Type B pancreatic cell (in vitro differentiated cells): ENCODE measurements at places on chromosomes 4 and X. TPM values are rescaled to one million over a fixed set of nuclear protein-coding genes. Genes with fewer than 3 reads are reported as not detected.
A peak's percentile ranks its signal among the peaks of the same experiment; 100 is the strongest.

DNA sequence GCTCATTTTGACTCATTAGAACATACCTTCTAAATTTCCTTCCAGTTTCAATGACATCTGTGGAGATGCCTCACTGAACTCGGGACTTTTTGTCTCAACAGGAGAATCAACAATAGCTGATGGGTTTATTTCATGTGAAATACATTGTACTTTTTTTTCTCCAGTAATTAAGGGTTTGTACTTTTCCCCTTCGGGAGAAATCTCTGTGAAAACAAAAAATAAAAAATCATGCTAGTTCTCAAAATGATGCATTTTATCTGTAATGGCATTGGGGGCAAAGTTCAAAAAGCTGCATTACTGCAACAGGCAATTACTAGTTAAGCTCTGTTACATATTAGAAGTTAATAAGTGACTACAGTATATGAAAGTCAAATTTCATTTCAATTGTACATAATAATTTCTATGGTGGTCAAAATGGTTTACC, 167.3 kb upstream of the SH3RF1 start:
- H3K4me1 ChIP-seq = peaks cover 21% of the 10 kb centered on the region
- no peak overlapping the region for H3K27ac ChIP-seq
- H3K4me3 ChIP-seq = no peak overlapping the region
- DNase-seq = no peak
- H3K27me3 ChIP-seq = no peaks in the 10 kb centered on the region

- H3K27ac ChIP-seq = no peak overlapping the region
- DNase-seq = no peak
- no peak overlapping the region for H3K4me3 ChIP-seq
- no peaks in the 10 kb centered on the region for H3K27me3 ChIP-seq
These were observed 73.0 kb downstream of the LUZP4 start for GRCh38 chrX:115362334-115363095.

The ARL9 gene
- 0.74 and 1.1 TPM in 2 replicates for total RNA-seq

GRCh38 chrX:96538104-96538725, 146.4 kb upstream of the DIAPH2 start:
- peak overlapping the region; percentile 41 for H3K27ac ChIP-seq
- DNase-seq = no peak
- no peaks in the 10 kb centered on the region for H3K36me3 ChIP-seq
- no peaks in the 10 kb centered on the region for H3K27me3 ChIP-seq

The PARM1 gene
- total RNA-seq = 17.9 and 22.4 TPM in 2 replicates

DNA sequence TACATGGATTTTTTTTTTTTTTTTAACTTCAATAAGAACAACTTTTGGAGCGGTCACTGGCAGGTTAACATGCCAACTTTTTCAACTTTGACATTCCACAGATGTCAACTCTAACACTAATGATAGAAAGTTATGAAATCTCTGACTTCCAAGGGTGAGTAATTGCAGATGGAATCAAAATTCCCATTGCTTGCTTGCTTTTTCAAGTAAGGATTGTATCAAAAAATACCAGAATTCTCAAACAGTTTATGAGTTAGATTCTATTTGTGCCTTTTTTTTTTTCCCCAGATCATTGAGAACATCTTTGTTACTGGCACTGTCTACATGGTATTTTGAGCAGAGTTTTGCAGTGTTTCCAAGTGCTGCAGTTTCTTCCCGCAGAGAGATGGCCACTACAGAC, 50.3 kb upstream of the OTUD4 start:
- no peak overlapping the region for H3K27ac ChIP-seq
- no peaks in the 10 kb centered on the region for H3K4me1 ChIP-seq
- no peak for DNase-seq

The NLRP2B gene
- total RNA-seq = not detected in 2 replicates

The CASP6 gene
- 41.9 and 49.9 TPM in 2 replicates for total RNA-seq

GRCh38 chr4:122992057-122992456, 69.7 kb upstream of the NUDT6 start:
- H3K4me3 ChIP-seq = no peak overlapping the region
- no peaks in the 10 kb centered on the region for H3K4me1 ChIP-seq
- peaks cover 25% of the 10 kb centered on the region for H3K36me3 ChIP-seq
- DNase-seq = no peak

DNA sequence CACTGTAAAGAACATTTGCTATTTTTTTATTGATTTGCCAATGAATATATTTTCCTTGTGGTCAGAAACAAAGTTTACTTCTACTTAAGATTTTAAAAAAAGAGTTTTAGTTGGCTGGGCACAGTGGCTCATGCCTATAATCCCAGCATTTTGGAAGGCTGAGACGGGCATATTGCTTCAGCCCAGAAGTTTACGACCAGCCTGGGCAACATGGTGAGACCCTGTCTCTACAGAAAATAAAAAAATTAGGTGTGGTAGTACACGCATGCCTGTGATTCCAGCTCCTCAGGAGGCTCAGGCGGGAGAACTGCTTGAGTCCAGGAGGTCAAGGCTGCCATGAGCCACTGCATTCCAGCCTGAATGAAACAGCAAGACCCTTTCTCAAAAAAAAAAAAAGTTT, 36.8 kb downstream of the LRP2BP start:
- no peaks in the 10 kb centered on the region for H3K4me1 ChIP-seq
- no peak overlapping the region for H3K4me3 ChIP-seq
- no peak overlapping the region for H3K27ac ChIP-seq

- no peak overlapping the region for H3K4me3 ChIP-seq
- no peaks in the 10 kb centered on the region for H3K36me3 ChIP-seq
These were observed 291.5 kb upstream of the BOD1L1 start for GRCh38 chr4:13918991-13919441.

The CXCL11 gene
- total RNA-seq = not detected in 2 replicates

- H3K4me3 ChIP-seq = no peak overlapping the region
- no peaks in the 10 kb centered on the region for H3K27me3 ChIP-seq
- no peak for DNase-seq
- no peaks in the 10 kb centered on the region for H3K4me1 ChIP-seq
- no peak overlapping the region for H3K27ac ChIP-seq
These were observed 5.1 kb upstream of the SLC10A3 start for GRCh38 chrX:154495472-154495922.

GRCh38 chr4:184064877-184065276, 152.8 kb downstream of the ENPP6 start:
- H3K27me3 ChIP-seq = no peaks in the 10 kb centered on the region
- no peak for DNase-seq
- no peak overlapping the region for H3K4me3 ChIP-seq
- H3K27ac ChIP-seq = no peak overlapping the region
- H3K36me3 ChIP-seq = no peaks in the 10 kb centered on the region

The HPGD gene
- total RNA-seq = 16.5 and 32.0 TPM in 2 replicates

DNA sequence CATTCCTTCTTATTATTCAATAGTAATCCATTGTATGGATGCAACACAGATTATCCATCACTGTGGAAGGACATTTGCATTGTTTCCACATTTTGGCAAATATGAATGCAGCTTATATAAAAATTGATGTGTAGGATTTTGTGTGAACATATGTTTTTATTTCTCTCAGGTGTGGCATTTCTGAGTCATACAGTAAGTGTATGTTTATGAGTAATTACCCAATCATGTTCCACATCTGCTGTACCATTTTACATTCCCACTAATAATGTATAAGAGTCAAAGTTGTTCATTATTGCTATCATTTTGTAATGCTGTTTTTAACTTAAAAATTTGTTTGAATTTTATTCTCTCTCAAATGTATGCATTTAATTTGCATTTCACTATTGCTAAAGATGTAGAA, 25.5 kb downstream of the MAGEA4 start:
- no peak overlapping the region for H3K27ac ChIP-seq
- no peaks in the 10 kb centered on the region for H3K4me1 ChIP-seq
- H3K27me3 ChIP-seq = no peaks in the 10 kb centered on the region
- no peak for DNase-seq
- no peaks in the 10 kb centered on the region for H3K36me3 ChIP-seq
- H3K4me3 ChIP-seq = no peak overlapping the region

- peaks cover 10% of the 10 kb centered on the region for H3K4me1 ChIP-seq
- DNase-seq = no peak
- peak overlapping the region; percentile 58 for H3K27ac ChIP-seq
These were observed 32.8 kb downstream of the ABCE1 start for GRCh38 chr4:145130788-145131399.

GRCh38 chrX:31298916-31299315, 227.1 kb upstream of the FTHL17 start:
- H3K27me3 ChIP-seq = no peaks in the 10 kb centered on the region
- DNase-seq = no peak
- H3K4me3 ChIP-seq = no peak overlapping the region

- no peak overlapping the region for H3K4me3 ChIP-seq
- H3K4me1 ChIP-seq = no peaks in the 10 kb centered on the region
- H3K36me3 ChIP-seq = no peaks in the 10 kb centered on the region
These were observed 555.4 kb downstream of the STPG2 start for GRCh38 chr4:97587912-97588311.

The CTBP1 gene
- 147 and 165 TPM in 2 replicates for total RNA-seq

DNA sequence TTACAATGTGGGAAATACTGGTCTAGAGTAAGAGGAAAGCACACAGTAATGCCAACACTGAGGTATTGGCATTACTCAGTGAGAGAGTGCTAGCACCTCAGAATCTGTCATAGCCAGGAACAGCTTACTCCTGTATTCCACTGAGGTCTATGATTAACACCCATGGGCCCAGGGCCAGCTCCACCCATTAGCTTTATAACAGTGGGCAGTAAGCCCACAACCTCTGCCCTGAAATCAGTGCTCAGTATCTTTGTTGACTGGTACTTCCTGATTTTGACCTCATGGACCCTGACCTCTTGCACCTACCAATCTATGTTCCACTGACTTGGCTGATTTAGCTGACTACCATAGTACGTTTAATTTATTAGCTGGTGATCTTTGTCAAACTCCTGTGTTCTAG, 56.1 kb downstream of the LANCL3 start:
- H3K27me3 ChIP-seq = no peaks in the 10 kb centered on the region
- H3K4me3 ChIP-seq = no peak overlapping the region
- no peaks in the 10 kb centered on the region for H3K36me3 ChIP-seq
- no peak overlapping the region for H3K27ac ChIP-seq
- no peaks in the 10 kb centered on the region for H3K4me1 ChIP-seq
- no peak for DNase-seq

The SLC26A1 gene
- 2.8 and 3.8 TPM in 2 replicates for total RNA-seq

The SPATA18 gene
- 17.0 and 40.4 TPM in 2 replicates for total RNA-seq

DNA sequence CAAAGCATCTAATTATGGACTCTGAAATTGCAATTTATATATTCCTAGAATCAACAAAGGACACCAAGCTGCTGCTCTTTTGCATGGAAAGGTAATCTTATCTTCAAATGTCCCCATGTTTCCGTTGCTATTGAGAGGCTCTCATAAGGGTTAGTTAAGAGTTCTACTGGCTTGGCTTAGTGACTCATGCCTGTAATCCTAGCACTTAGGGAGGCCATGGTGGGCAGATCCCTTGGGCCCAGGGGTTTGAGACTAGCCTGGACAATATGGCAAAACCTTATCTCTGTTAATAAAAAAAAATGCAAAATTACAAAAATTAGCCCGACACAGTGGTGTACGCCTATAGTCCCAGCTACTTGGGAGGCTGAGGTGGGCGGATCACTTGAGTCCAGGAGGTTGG, 93.4 kb upstream of the RAPGEF2 start:
- no peak overlapping the region for H3K4me3 ChIP-seq
- H3K36me3 ChIP-seq = no peaks in the 10 kb centered on the region
- DNase-seq = no peak
- no peaks in the 10 kb centered on the region for H3K27me3 ChIP-seq
- H3K27ac ChIP-seq = no peak overlapping the region
- peaks cover 8% of the 10 kb centered on the region for H3K4me1 ChIP-seq

The LPAR4 gene
- total RNA-seq = 5.3 TPM in 1 of 2 replicates, not detected in the other

The UGT2B15 gene
- 2.0 and 5.2 TPM in 2 replicates for total RNA-seq

DNA sequence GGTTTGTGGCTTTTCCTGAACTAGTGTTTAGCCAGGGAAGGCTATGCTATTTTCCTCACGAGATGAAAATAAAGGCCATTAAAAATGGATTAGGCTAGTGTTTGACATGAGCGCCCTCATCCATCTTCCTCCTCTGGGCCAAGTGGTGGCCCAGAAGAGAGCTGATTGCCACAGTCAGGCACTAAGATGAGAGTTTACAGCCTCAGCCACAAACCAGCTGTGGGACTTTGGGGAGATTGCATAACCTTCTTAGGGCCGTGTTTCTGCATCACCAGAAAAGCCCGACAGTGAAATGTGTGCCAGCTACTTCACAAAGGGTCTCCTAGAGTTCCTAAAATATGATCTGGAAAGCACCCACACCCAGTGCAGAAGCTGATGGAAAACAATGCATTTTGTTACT, 42.3 kb upstream of the LNX1 start:
- peaks cover 8% of the 10 kb centered on the region for H3K27me3 ChIP-seq
- no peaks in the 10 kb centered on the region for H3K36me3 ChIP-seq
- DNase-seq = no peak
- no peak overlapping the region for H3K27ac ChIP-seq
- no peaks in the 10 kb centered on the region for H3K4me1 ChIP-seq

The C1QTNF7 gene
- 0.43 and 1.8 TPM in 2 replicates for total RNA-seq

DNA sequence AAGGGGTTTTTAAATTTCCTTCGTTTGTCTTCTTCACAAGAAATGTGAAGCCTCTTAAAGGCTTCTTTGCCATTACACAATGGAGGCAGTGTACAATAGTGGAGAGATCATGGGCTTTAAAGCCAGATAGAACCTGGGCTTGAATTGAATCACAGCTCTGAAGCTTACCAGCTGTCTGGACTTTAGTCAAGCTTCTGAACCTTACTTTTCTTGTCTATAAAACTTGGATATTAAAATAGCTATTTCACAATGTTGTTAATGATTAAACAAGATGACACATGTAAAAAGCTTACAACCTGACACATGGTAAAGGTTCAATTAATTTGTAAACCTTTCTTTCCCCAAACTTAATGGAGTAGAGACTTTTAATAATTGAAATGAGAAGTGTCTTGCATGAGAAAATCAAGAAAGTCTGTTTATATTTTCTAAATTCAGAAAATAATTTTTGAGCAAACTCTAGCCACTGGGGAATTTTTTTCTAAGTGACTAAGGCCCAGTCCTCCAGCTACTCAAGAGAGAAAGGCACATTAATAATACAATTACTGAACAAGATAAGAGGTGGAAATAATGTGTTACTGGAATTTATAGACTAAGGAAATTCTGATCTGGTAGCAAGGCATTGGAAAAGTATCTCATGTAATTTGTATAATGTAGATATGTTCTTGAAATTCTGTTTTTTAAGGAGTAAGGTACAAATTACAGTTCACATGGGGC, 21.7 kb upstream of the TBC1D8B start:
- H3K4me1 ChIP-seq = no peaks in the 10 kb centered on the region
- DNase-seq = no peak
- H3K27me3 ChIP-seq = no peaks in the 10 kb centered on the region
- H3K4me3 ChIP-seq = no peak overlapping the region
